ENCODE measurements at places on chromosomes 7 and 10. TPM values are rescaled to one million over a fixed set of nuclear protein-coding genes. Genes with fewer than 3 reads are reported as not detected.

DNA sequence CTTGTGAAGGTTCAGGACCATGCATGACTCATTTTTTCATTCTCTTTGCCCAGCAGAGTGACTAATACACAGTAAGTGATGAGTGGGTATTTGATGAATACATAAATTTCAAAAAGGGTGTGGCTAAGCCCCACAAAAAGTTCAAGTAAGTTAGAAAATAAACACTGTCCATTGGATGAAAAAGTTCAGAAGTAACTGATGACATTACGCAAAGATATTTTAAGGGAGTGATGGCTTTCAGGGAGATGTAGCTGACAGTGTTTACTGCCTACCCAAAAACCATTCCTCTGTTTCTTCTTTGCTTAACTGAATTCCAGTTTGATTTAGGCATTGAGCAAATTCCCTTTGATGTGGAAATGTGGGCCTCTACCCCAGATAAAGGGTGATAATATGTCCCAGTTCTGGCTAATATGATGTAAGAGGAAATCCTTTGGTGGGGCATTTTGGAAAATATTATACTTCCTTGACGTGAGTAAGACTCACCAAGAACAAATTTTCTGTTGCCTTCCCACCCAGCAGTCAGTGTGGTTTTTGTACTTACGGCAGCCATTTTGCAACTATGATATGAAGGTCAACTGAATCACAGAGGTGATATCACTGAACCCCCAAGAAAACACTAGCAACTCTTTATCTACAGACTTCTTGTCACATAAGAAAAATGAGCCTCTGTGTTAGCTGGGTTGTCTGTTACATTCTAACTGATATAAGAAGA lies 29.0 kb upstream of the EBLN1 start:
- H3K27me3 ChIP-seq, result no peaks in the 10 kb centered on the region
- H3K4me1 ChIP-seq, result peaks cover 27% of the 10 kb centered on the region
- no peaks in the 10 kb centered on the region for H3K36me3 ChIP-seq
- H3K4me3 ChIP-seq, result peak overlapping the region; percentile 41
- no peak for DNase-seq

DNA sequence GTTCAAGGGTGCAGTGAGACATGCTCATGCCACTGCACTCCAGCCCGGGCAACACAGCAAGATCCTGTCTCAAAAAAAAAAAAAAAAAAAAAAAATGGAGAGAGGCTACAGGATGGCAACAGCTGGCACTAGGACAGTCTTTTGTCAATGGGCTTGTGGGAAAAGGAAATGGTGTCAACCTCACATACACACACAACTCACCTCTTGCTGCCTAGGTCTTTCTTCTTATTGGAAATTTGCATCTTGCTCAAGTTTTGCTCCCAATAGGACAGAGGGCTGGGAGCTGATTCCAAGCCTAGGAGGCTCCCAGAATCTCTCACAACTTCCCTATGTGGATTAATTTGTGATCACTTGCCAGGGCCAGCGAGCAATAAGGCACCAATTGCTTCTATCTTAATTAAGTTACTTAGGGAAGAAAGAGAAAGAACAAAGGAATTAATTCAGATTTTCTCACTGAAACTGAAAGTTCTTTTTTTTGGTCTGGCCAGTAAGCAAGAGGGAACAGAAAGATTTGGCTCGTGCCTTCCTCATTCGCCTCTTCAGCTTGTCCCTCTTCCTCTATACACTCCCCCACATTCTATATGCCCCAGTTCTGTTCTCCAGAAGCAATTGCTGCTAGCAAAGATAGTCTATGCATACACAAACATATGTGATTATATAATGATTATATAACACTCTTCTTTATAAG lies 33.8 kb downstream of the MAP3K8 start:
- no peaks in the 10 kb centered on the region for H3K4me1 ChIP-seq
- no peaks in the 10 kb centered on the region for H3K27me3 ChIP-seq
- H3K36me3 ChIP-seq, result no peaks in the 10 kb centered on the region

GRCh38 chr7:142608630-142609428 lies 140.4 kb upstream of the PRSS1 start:
- peak overlapping the region; percentile 80 for H3K27ac ChIP-seq
- DNase-seq, result no peak
- H3K36me3 ChIP-seq, result no peaks in the 10 kb centered on the region
- H3K4me1 ChIP-seq, result peaks cover 19% of the 10 kb centered on the region
- H3K27me3 ChIP-seq, result no peaks in the 10 kb centered on the region
- no peak overlapping the region for H3K4me3 ChIP-seq

GRCh38 chr10:112383325-112383724 lies 9.4 kb downstream of the ACSL5 start:
- peaks cover 4% of the 10 kb centered on the region for H3K36me3 ChIP-seq
- DNase-seq, result peak; percentile 92
- no peaks in the 10 kb centered on the region for H3K27me3 ChIP-seq
- no peak overlapping the region for H3K4me3 ChIP-seq
- peaks cover 89% of the 10 kb centered on the region for H3K4me1 ChIP-seq

- no peak overlapping the region for H3K27ac ChIP-seq
- no peak for DNase-seq
- H3K4me3 ChIP-seq, result no peak overlapping the region
- H3K27me3 ChIP-seq, result no peaks in the 10 kb centered on the region
Observed at GRCh38 chr7:130150587-130150986, 54.6 kb downstream of the TMEM209 start.

Gene OR13A1
- 0.15 TPM for total RNA-seq

Gene VSTM4
- not detected for total RNA-seq

GRCh38 chr10:43903451-43903850 lies 254.8 kb upstream of the ZNF32 start:
- H3K36me3 ChIP-seq, result no peaks in the 10 kb centered on the region

Measured in PC-9 (cell line).